ENCODE measurements at places on chromosomes 2 and 18.

DNA sequence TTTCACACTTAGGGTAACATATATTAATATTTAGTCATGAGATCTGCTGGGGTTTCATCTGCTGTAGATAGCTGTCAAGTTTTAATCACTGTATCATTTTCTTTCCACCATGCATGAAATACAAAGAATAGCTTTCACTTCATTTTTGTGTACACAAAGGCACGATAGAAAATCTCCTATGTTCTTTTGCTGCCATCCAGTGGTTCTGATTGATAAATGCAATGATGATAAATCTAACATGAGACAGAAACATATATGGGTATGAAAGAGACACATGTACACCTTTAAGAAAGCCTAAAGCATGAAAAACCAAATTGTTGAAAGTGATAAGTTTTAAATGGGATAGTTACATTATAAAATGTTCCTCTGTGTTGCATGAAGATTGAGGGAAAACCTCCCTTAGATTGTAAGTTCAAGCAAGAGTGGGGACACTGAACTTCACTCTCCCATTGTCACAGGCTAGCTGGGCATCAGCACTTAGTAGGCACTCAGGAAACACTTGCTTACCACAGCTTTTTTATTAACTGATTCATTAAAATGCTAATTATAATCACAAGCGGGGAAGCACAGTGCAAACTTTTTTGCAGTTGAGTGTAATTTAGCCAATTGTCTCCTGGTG, 31.2 kb downstream of the C1D start:
- no peak for DNase-seq

DNA sequence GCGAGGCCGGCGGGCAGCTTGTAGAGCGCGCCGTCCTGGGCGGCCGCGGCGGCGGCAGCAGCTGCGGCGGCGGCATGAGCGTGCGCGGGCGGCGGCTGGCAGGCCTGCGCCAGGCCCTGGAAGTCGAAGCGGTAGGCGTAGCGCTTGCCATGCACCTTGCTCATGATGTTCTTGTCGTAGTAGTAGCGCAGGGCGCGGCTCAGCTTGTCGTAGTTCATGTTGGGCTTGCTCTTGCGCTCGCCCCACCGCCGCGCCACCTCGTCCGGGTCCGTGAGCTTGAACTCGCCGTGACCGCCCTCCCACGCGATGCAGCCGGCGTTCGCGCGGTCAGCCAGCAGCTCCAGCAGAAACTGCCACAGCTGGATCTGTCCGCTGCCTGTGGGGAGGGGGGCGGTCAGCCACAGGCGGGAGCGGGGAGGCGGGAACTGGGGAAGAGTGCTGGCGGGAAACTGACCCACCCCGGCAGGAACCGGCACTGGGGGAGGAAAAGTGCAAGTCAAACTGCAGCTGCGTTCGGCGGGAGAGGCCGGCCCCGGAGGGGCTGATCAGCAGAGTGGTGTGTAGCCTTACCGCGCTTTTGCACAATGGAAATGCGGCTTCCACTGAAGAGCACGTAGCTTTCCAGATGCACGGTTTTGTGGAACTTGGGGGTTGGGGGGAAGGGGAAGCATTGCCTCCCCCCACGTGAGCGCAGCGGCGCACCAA, 3.0 kb downstream of the FEV start:
- DNase-seq = no peak

DNA sequence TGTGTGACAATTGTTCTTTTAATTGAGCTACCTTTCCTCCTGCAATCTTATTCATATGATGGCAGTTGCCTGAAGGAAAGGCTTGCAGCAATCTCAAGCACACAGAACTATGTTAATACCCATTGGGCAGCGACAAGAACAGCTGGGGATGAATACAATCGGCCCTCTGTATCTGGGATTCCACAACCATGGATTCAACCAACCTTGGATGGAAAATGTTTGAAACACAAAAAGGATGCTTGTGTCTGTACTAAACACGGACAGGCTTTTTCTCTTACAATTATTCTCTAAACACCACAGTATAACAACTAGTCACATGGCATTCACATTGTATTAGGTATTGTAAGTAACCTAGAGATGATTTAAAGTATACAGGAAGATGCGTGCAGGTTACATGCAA, 256.1 kb upstream of the SIX2 start:
- DNase-seq = no peak

DNA sequence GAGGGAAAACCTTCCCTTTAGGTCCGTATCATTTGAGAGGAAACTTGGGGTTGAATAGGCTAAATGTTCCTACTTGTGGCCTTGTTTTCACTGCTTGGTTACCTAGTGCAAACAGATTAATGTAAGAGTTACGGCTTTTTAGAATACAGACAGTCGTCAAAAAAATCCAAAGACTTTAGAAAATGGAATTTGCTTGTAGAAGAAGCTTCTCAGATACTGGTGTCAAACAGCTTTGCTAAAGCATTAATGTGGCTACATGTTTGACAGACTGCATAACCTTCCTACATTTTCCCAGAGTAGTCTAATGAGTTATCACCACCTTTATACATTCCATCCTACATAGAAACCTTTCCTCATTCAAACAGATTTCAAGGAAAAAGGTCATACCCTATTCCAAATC, 114.6 kb downstream of the FMNL2 start:
- DNase-seq = no peak

DNA sequence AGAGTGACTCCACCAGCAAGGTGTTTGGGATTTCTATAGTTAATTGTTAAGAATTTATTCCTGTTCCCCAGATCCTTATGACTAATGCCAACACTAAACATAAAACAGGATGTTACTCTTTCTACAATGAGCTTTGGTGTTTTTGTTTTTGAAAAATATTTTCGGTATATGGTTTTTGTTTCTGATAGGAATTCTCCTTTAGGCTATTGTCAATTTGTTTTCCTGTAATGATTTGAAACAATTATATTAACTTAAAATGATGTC, 182.6 kb downstream of the AGAP1 start:
- DNase-seq = no peak

- DNase-seq = no peak
Observed at GRCh38 chr2:144441711-144442141, 78.2 kb downstream of the ZEB2 start.

DNA sequence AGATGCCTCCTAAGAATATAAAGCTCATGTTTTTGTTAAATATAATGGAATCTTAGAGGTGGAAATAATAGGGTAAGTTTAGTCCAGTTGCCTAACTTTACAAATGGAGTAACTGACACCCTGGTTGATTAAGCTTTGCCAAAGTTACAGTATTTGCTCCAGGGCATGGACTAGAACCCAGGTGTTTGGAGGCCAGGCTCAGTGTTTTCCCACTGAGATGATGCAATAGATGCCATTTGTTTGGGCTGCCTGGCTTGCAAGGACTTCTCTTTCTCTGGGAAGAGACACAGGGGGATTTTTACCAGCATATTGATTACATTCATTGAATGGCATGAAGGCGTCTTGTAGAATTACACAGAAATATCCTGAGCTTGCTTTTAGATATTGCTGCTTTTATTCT, 397.8 kb downstream of the SLC4A3 start:
- DNase-seq = no peak

DNA sequence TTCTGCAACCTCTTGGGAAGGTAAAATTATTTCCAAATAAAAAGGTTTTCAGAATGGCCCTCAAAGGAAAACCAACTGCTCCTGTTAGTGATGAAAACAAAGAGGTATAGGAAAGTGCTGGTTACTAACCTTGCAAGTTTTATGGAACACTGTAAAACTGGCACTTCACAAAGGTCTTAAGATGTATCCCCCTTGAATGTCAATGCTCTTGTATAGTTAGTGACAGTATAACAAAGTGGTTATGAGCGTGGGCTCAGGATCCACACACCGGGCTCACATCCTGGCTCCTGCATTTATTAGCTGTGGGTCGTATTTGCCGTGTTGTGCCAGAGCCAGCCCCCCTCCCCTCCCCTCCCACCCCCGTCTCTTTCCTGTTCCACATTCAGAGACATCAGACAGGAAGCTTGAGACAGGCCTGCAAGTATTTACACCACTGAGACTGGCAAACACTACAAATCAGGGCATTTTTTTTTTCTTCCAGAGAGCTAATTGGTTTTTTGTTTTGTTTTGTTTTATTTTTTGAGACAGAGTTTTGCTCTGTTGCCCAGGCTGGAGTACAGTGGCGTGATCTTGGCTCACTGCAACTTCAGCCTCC, 9.2 kb upstream of the DNPEP start:
- DNase-seq = no peak

GRCh38 chr2:45669032-45669486, 17.6 kb downstream of the PRKCE start:
- DNase-seq = no peak

- DNase-seq = no peak
Observed at GRCh38 chr2:61784643-61785042, 69.2 kb downstream of the FAM161A start.

DNA sequence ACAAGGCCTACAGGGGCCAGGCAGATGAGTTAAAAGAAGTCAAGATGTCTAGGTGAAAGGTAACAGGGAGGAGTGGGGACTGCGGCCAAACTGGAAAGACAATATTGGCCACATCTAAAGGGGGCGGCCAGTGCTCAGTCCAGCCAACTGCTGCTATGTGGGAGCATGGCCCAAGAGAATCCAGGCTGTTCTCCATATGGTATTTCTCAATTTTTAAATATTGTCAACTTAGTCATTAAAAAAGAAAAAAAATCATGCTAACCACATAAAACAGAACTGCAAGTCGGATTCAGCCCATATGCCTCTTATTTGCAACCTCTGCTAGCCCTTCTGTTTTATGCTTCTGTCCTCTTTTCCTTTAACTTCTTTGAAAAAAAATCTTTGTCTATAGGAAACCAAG, 14.8 kb downstream of the TRABD2A start:
- DNase-seq = no peak

DNA sequence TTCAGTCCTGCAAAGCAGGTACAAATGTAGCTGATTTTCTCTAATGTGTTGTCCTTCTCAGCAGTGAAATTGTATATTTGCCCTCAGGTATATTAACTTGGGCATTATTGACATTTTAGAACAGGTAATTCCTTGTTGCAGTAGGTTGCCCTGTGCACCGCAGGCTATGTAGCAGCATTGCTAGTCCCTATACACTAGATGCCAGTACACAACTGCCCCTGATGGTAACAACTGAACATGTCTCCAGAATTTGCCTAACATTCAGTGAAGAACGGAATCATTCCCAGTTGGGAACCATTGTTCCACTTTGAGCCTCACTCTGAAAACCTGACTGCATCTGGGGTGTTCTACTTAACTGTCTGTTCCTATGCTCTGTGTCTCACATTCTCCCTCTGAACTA, 23.1 kb upstream of the TFPI start:
- no peak for DNase-seq

DNA sequence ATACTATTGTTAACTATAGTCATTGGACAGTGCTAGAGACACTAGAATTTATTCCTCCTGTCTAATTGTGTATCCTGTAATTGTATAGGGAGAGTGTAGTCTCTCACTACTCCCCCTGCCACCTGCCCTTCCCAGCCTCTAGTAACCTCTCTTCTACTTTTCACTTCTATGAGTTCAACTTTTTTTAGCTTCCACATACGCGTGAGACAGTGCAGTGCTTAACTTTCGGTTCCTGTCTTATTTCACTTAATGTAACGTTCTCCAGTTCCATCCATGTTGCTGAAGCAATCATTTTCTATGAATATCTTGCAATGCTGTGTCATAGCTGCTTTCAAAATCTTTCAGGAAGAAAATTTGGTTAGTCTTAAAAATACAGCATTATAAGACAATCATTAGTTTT, 22.8 kb upstream of the RUFY4 start:
- no peak for DNase-seq

GRCh38 chr18:35091841-35092240, 50.6 kb downstream of the MAPRE2 start:
- DNase-seq = no peak

DNA sequence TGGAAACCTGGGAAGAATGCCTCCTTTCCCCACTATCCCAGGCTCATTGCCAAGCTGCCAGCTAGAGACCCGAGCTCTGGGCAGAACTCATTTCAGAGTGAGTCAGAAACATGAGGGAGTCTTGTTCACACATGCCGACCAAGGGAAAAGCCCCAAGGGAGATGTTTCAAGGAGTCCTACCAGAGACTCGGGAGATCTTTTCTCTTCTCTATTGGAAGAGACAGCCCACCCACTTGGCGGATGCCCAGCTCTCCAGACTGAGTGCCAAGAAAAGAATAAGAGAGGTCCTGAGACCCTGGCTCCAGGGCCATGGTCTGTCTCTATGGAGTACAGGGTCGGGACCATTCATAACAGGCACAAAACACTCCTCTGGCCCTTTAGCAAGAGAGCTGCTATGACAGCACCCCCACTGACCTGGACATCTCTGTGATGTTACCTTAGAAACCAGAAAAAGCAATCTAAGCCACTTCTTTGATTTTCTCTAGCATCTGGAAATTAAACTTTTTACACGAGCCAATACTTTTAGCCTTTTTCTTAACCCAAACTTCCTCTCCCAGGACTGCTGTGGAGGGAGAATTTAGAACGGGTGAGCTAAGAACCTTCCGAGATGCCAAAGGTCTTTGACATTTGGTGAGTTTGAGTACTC, 18.5 kb upstream of the IGFBP5 start:
- DNase-seq = no peak

DNA sequence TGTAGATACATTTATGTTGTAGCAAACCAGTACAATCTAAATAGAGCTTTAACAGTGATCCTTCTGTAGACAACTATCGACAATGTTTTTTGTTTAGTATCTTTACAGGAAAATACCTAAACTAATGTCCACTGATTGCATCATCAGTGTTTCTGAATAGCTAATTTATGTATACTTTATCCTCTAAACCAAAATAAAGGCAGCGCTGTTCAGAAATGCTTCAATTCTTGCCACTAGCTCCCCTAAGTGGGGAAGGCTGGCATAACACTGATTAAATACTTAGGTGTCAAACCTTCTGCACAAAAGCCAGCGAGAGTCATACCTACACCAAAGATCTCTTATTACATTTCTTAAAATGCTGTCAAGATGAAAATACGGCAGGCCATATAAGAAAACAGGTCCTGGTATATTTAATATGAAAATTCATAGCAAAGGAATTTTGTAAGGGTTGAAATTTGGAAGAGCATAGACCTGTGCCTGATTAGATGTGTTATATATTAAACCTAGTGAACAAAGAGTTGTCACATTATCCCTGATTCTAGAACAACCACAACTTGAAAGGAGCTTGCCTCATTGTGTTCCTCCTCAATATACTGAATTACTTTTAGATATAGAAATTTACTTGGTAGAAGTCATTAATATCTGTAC, 1693.4 kb upstream of the SLC39A10 start:
- DNase-seq = no peak

GRCh38 chr2:126856403-126856802, 42.3 kb upstream of the TEX51 start:
- DNase-seq = no peak

- no peak for DNase-seq
Observed at GRCh38 chr18:711310-711656, 1.1 kb downstream of the ENOSF1 start.

DNA sequence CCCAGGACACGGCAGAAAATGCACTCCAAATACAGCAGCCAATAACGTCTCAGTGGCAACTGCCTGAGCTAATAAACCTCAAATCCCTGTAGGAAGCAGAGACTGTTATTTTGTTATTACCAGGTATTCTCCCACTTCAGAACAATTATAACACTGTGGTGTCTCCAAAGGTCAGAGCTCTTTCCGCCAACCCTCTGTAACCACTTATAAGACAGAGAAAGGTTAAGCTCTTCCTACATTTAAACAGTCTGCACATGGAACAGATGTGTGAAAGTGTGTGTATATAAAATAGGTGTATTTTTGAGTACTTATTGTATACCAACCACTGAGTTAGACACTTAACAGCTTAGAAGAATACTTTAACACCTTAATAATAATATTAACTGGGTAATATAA, 64.1 kb downstream of the FBXO15 start:
- DNase-seq = no peak

- DNase-seq = no peak
Observed at GRCh38 chr2:223647258-223647952, 45.2 kb upstream of the SCG2 start.

Data from activated naive CD8-positive, alpha-beta T cell treated with anti-CD3 and anti-CD28 coated beads, Interleukin-2, amount 50 U/mL, for 16 hours (primary cell).